ENCODE measurements at places on chromosomes 6 and 20.
A peak's percentile ranks its signal among the peaks of the same experiment; 100 is the strongest.

DNA sequence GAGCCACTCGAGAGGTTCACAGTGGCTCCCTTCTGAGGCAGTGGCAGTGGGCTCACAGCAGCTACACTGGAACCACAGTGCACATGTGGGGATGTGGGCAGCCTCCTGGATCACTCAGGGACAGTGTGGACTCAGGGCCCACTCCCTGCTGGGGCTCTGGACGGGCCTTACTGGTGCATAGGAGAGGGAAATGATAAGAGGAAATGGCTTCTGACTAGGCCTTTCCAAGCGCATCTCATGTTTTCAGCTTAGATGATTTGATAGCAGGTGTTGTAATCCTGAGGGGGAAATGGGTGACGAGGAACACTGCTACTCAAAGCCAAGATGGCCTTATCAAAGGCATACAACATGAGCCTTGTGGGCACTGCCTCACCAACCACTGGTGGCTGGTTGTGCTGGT is 44.0 kb downstream of the PANK2 start:
- DNase-seq, result no peak

DNA sequence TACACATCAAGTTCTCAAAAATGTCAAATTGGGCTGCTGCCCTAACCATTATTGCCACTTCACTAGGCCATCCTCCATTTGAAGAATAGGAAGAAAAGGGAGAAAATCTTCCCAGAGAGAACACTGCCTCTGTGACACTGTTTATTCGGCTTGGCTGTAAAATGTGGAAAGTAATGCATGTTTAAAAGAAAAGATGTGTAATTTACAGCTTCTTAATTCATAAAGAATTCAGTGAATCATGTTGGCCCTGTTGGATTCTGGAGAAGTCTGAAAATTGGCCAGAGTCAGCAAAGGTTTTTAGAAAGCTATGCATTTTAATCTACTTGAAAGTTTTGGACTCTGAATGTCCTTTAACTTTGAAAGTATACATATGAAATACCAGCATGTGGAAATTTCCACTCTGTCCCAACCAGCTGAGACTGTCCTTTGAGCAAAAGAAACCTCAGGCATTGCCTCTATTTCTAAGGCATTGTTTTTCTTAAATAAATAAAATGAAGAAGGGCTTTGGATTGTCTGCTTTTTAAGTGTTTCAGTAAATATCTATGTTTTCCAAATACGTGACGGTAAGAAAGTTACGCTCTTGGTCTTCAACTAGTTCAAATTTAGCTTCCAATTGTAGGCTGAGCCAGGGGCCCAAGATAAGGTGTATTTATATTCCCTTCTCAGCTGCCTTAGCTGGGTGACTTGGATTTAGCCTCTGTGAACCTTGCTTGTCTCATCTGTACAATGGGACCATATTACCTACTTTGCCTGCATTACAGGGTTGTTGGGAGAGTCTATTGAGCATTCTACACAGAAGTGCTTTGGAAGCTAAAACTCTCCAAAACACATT is 222.2 kb downstream of the UST start:
- DNase-seq, result no peak

DNA sequence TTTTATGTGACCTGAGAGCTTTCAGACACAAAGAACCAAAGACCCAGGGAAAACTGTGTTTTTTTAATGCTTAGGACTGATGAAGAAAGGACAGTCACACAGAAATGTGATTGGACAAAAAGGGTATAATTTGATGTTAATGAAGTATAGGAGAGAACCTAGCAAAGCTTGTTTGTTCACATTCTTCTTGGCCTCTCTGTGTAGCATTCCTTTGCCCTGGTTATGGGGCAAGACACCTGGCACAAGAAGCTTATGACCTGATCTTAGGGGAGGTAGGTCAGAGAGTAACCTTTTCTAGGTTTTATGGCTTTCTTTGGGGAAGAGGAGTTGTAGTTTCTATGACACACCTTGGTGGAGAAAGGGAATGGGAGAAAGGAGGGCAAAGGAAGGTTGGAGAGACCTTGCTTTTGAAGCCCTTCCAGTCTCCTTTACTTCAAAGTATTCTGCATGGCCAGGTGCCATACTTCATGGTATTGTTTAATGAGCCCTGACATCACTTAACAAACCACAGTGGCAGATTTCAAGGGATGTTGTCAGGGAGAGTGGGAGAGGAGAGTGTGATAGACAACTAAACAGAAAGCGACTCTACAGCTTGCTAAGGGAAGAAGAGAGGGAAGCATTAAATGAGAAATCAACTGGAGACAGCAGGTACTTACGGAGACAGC is 701.8 kb upstream of the FLRT3 start:
- DNase-seq, result no peak

- DNase-seq, result no peak
Observed at GRCh38 chr6:95364016-95364604, 213.2 kb upstream of the MANEA start.

GRCh38 chr20:49385465-49385864 is 97.0 kb downstream of the KCNB1 start:
- no peak for DNase-seq

GRCh38 chr20:40578961-40579360 is 110.1 kb downstream of the MAFB start:
- no peak for DNase-seq

GRCh38 chr20:64095927-64096326 is 11.4 kb downstream of the NPBWR2 start:
- DNase-seq, result no peak

DNA sequence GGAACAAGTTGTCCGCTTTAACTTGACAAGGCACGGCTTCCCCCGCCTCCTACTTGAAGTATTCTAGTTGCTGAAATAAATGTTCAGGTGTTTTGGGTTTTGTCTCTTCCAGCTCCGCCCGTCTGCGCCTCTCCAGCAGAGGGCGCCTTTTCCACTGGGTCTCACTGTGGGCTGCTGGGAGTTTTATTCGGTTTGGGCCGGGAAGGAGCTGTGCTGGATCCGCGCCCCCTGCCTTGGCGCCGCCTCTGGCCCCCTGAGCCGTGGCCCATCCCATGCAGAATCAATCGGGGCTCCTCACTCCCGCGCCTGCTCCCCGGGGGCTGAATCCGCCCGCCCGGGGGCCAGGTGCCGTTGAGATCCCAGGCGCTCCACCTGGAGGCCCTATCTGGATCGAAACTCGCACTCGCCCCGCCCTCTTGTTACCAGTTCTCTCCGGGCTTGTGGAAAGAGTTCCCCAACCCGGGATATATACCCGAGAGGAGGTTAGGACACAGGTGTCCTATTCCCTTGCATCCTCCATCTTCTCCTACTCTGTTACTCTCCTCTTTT is 51.0 kb upstream of the TCF21 start:
- peak; percentile 65 for DNase-seq

GRCh38 chr6:166610069-166610468 is 17.0 kb downstream of the RPS6KA2 start:
- no peak for DNase-seq

DNA sequence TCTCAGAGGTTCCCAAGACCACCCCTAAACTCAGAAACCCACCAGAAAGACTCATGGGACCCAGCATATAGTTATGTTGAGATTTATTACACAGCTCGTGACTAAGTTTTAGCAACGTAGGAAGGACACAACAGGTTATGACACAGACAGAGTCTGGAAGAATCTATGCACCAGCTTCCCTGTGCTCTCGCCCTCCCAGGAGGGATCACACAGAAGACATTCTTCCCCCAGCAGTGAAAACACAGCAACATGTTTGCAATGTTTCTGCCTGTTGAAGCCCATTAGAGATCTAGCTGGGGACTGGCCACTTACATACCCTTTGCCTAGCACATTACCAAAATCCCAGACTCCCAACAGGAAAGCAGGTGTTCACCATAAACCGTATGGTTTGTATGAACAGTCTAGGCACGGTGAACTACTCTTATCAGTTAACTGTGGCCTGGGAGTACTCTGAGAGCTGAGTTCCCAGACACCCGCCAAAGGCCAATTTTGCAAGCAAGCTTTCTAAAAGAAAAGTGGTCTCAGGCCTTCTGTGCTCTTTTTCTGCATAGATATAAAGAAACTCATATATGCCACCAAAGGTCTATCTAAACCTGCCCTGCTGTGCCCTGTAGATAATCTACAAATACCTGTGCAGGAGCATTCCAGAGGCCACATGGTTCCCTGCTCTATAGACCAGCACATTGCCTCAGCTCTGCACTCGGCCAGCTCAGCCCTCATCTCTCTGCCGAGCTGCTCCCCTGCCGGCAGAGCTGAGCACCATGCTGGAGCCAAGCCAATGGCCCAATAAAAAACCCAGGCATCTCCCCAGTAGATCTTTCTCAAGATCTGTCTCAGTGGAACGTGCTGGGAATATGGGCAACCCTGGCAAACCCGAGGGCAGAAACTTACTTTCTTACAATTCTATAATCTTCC is 69.6 kb upstream of the SMIM28 start:
- no peak for DNase-seq

- DNase-seq, result no peak
Observed at GRCh38 chr6:107670792-107671199, 153.3 kb downstream of the SCML4 start.

DNA sequence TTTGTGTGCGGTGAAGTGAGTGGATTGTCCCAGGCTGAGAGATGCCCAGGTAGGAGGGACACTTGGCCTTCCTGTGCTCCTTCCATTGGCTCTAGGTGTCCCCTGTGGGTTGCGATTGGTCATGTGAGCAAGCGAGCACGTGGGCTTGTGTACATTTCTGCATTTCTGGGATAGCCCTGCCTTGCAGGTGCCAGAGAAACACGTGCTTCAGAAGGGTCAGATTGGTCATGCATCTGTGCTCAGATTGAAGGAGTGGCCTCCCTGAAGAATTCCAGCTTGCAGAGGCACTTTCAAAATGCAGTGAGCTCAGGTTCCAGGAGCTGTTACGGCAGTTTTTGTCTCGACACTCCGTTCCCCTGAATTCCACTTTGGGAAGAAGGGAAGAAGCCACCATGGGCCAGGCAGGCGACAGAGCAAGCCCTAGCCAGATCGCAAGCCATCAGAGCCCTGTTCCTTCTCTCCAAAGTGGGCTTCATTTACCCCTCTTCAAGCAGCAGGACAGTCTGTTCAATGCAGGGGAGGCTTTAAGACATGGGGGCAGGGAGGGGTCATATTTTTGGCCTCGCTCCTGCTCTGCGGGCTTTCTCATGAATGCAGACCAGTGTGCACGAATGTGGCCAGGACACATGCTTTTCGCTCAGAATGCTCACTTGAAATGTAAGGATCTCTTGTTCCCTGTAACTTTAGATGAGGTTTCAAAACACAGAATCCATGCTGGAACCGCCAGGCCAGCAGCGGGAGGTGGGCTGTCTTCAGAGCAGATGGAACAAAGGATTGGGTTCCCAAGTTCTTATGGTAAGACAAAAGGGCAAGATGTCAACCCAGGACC is 78.6 kb upstream of the AKAP12 start:
- no peak for DNase-seq

- no peak for DNase-seq
Observed at GRCh38 chr20:2698186-2698817, 5.7 kb downstream of the EBF4 start.

GRCh38 chr6:135163440-135163738 is 17.7 kb upstream of the MYB start:
- DNase-seq, result no peak

- DNase-seq, result no peak
Observed at GRCh38 chr20:63482021-63482587, 9.6 kb upstream of the KCNQ2 start.

DNA sequence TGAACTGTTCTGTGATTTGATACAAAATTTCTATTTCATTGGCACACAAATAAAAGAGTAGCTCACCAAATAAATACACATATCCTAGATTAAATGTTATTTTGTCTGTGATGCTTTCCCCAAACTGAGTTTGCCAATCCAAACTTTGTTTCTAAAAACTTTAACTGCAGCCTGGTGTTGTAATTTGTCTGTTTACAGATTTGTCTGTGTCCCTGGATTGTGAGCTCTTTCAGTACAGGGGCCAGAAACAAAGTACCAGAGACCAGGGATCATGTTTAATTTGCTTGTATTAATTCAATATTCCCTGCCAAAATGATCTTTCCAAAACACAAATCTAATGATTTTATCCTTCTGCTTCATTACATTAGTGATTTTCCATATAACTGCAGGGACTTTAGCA is 1044.6 kb upstream of the GJE1 start:
- no peak for DNase-seq

- DNase-seq, result no peak
Observed at GRCh38 chr20:19964289-19965265, 52.6 kb upstream of the NAA20 start.

DNA sequence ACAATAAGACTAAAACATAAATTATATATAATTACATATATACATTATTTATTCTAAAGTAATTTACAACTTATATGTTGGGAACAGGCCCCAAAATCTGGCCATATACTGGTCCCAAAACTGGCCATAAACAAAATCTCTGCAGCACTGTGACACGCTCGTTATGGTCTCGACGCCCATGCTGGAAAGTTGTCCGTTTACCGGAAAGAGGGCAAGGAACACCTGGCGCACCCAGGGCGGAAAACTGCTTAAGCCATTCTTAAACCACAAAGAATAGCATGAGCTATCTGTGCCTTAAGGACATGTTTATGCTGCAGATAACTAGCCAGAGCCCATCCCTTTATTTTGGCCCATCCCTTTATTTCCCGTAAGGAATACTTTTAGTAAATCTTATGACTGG is 164.9 kb downstream of the CENPW start:
- DNase-seq, result no peak

GRCh38 chr6:25689966-25690365 is 38.0 kb downstream of the SCGN start:
- DNase-seq, result no peak

DNA sequence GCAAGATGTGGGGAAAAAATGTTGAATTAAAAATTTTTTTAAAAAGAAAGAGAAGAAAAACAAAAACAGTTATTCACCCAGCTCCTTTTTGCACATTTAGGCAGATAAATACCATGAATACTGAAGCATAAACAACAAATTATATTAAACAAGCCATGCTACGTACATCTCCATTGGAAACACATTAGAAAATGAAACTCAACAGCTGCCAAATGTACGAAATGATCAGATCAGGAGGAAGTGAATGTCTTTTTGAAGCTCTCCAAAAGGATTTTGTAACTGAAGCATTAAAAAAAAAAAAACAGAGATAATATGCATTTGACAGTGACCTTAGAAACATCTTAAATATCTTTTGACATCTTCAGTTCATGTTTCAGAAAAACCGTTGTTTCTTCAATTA is 56.7 kb downstream of the CD83 start:
- DNase-seq, result no peak

DNA sequence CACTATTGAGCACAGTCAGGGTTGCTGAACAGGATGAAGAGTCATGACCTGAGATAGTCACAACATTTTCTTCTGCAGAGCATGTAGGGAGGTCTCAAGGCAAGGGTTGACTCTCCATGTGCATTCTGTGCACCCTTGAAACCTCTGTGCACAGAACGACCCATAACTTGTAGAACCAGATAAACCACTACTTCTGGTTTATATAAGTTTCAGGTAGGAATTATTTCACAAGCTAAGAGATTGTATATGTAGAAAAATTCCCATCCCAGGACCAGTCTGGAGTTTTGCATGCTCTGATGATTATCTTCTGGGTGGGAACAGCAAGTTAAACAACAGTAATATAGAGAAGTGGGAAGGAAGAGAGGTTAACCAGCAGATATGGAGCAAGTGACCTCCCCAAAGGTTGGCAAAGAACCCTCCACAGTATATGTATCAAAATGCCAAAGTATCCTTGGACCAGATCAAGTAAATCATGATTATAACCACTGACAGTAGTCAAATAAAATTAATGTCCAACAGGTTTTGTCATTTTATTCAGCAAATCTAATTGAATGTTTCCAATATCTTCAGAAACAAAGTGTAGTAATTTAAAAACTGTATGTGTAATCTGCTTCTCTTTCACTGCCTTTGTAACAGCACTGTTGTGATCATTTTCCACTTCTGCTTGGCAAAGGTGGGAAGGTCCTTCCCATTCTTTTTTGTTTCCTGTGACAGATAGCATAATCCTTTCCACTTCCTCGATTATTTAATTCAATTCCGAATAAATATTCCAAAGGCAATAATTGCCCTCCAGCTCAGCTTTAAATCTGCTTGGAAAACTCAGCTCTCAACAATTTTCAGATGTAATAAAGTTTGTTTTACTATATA is 104.4 kb downstream of the SYNE1 start:
- no peak for DNase-seq
